Cardiac muscle cell (in vitro differentiated cells and primary cell): ENCODE measurements at places on chromosomes 2 and 18. TPM values are rescaled to one million over a fixed set of nuclear protein-coding genes. Genes with fewer than 3 reads are reported as not detected.

- no peak overlapping the region for H3K27ac ChIP-seq
- DNase-seq: no peak
- no peaks in the 10 kb centered on the region for H3K27me3 ChIP-seq
- H3K4me3 ChIP-seq: no peak overlapping the region
- H3K36me3 ChIP-seq: no peaks in the 10 kb centered on the region
Observed at GRCh38 chr18:31624892-31625640, 33.4 kb downstream of the TTR start.

- peak; percentile 20 for DNase-seq
- no peaks in the 10 kb centered on the region for H3K27me3 ChIP-seq
- no peaks in the 10 kb centered on the region for H3K36me3 ChIP-seq
- H3K4me3 ChIP-seq: no peak overlapping the region
Observed at GRCh38 chr2:153047220-153047619, 328.8 kb downstream of the ARL6IP6 start.

DNA sequence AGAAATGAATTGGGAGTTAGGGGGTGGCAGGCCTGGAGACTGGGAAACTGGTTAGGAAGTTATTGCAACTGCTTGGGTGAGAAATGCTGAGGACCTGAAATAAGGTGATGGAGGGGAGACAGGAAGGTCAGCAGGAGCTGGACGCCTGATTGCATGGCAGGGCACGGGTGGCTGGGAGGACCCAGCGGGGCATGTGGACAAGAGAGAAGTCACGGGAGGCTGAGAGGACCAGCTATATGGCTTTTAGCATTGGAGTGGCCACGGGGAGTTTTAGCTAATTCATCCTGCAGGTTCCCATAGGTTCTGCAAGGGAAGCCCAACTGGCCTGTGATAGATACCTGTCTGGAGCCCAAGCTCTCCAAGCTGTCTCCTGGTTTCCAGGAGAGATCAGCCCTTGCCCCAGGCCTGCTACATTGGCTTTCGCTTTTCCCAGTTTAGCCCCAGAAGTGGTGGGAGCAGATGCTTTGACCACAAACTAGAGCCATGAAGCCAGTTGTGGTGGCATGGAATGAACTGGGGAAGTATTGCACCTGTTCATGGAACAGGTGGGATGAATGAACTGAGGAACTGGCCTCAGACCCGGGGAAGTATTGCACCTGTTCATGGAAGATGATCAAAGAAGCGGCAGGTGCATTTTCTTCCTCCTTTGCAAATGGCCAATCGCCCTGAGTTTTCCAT, 93.6 kb upstream of the TAF1B start:
- H3K27ac ChIP-seq: no peak overlapping the region
- no peak for DNase-seq
- no peaks in the 10 kb centered on the region for H3K27me3 ChIP-seq
- no peaks in the 10 kb centered on the region for H3K36me3 ChIP-seq
- H3K4me1 ChIP-seq: peaks cover 6% of the 10 kb centered on the region

DNA sequence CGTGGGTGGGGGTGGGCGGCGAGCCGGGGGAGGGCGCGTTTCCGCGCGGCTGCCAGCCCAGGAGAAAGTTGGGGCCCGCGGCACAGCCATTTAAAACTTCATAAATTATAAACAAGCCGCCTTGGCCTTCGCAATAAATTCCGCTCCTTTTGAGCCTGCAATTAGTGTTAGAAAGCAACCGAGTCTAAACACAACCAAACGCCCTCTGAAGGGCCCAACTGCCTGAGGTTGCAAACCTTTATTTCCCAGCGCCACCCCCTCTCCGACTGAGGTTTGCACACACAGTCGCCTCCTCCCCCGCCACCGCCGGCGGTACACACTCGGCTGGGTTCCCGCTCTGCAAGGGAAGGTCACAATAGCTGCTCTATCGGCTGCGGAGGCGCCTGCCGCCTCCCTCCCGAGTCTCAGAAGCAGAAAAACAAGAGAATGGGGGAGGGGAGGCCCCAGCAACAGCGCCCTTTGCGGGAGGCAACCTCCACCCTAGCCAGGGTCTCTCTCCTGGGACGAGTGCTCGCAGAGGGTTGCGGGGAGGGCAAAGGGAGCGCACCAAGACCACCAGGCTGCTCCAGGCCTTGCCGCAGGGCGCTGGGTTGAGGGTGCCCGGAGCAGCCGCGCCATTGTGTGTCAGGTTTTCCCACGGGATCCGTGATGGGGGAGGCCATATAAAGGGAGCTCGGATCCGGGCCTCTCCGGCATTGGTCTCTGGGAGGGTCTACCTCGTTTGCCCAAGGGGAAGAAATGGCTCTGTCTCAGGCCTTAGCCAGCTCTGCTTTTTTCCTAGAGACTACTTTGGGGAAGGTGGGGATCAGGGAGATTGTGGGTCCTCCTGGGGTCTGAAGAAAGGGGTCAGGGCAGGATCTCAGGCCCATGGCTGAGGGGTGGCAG, 13.4 kb upstream of the HOXD1 start:
- peak overlapping the region; percentile 1 for H3K4me3 ChIP-seq
- H3K36me3 ChIP-seq: no peaks in the 10 kb centered on the region
- H3K27me3 ChIP-seq: peaks cover 100% of the 10 kb centered on the region
- no peak overlapping the region for H3K27ac ChIP-seq

DNA sequence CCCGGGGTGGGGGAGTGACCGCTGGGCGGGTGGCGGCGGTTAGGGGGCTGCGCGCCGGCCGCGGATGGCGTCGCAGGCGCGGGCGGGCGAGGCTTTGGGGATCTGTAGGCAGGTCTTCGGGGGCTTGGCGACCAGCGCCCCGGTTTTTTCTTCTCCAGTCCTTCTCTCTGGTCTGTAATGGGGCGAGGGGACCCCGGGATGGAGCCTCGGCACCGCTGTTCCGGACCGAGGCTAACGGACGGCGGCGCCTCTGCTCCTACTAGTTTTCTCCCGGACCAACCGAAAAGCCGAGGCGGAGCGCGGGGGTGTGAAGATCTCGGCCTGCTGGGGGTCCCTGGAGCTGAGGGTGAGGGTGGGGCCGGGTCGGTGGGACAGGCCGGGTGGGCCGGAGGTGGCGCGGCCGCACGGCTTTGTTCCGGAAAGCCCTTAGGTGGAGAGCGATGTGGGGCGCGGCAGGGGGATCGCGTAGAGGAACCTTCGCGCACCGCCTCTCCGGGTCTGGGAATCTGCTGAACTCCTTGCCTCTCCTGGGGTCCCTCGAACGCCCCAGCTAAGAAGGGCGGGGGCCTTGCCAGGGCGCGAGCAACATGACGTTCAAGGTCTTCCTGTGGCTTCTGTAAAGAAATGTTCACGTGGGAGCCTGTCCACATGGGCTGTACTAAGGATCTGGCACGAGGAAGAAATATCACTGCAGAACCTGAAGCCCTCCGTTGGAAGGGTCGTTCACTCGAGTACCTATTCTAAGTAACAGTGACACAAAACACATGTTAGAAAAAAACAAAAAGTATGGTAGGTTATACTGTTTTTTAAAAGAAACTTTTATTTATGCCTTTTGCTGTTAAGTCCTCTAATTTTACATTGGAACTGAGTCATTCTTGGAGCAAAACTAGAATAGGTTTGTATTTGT, 861 bp downstream of the SLC39A10 start:
- peak; percentile 86 for DNase-seq
- peaks cover 15% of the 10 kb centered on the region for H3K4me1 ChIP-seq

GRCh38 chr2:124804014-124804940, 779.2 kb downstream of the CNTNAP5 start:
- H3K27ac ChIP-seq: peak overlapping the region; percentile 52
- H3K4me3 ChIP-seq: no peak overlapping the region
- H3K4me1 ChIP-seq: peaks cover 26% of the 10 kb centered on the region

- no peak for DNase-seq
- no peak overlapping the region for H3K4me3 ChIP-seq
- H3K4me1 ChIP-seq: peaks cover 3% of the 10 kb centered on the region
- H3K27me3 ChIP-seq: no peaks in the 10 kb centered on the region
- peaks cover 78% of the 10 kb centered on the region for H3K36me3 ChIP-seq
- H3K27ac ChIP-seq: no peak overlapping the region
Observed at GRCh38 chr2:54630858-54631497, 92.5 kb upstream of the EML6 start.

- no peak overlapping the region for H3K4me3 ChIP-seq
- no peak overlapping the region for H3K27ac ChIP-seq
- H3K27me3 ChIP-seq: no peaks in the 10 kb centered on the region
- H3K4me1 ChIP-seq: no peaks in the 10 kb centered on the region
- H3K36me3 ChIP-seq: no peaks in the 10 kb centered on the region
Observed at GRCh38 chr2:168698969-168699368, 103.5 kb upstream of the NOSTRIN start.

GRCh38 chr2:238170386-238171071, 11.8 kb downstream of the ERFE start:
- no peak overlapping the region for H3K4me3 ChIP-seq
- H3K27ac ChIP-seq: no peak overlapping the region
- H3K4me1 ChIP-seq: no peaks in the 10 kb centered on the region
- H3K36me3 ChIP-seq: peaks cover 39% of the 10 kb centered on the region

DNA sequence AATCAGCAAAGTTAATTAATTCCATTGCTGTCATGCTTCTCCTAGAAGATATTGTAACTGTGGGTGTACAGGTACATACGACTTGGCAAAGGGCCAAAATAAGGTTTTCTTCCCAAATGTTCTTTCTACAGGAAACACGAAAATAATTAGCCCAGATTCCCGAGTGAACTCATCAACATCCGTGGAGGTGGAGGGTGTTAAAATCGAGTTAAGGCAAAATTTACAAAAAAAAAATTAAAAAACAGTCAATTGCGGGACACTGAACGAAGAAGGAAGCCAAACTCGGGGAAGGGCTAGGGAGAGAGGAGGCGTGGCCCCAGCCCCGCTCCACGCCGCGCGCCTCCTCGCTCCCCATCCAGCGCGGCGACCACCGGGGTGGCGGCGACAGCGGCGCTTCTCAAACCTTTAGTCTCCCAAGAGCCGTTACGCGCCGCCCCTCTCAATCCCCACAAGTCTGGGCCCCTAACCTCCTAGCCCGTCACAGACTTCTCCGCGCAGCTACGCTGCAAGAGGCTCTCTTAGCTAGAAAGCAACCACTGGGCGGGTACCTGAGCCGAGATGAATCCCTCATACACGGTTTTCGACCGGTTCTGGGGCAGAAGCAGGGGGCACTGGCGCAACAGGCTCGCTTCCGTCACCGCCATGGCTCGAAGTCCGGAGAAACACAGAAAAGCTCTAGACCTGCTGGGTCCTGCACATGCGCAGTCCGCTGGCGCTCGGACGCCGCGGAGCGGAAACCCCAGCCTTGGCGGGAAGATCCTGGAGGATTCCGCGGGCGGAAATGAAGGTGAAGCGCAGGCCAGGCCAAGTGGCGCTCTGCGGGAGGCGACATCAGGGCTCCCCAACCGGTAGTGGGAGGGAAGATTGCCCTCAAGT, at the start of gene FANCL:
Gene FANCL (minus strand): TSS at position 656 of the 876 bp plus-strand sequence. CDS start 12 bp downstream, at position 644.
- H3K4me3 ChIP-seq: peak within 1 kb of the TSS; percentile 57
- H3K27me3 ChIP-seq: no peaks in the 10 kb centered on the region
- H3K36me3 ChIP-seq: no peaks in the 10 kb centered on the region
- peak; percentile 90 for DNase-seq

DNA sequence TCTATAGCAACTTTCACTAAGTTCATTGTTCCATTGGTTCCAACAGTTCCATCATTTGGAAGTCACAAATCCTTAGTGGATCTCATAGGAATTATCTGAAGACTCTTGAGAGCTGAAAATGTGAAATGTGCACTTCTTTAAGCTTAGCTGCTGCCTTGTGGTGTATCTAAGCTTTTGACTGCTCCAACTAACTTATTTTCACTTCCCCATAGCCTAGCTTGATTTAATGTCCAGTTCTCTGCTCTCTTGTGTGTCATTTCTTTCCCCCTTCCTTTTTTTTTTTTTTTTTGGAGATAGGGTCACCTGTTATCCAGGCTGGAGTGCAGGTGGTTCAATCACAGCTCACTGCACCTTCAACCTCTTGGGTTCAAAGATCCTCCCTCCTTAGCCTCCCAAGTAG, 34.9 kb upstream of the CD302 start:
- H3K4me1 ChIP-seq: no peaks in the 10 kb centered on the region
- H3K36me3 ChIP-seq: no peaks in the 10 kb centered on the region
- no peak overlapping the region for H3K4me3 ChIP-seq
- no peak overlapping the region for H3K27ac ChIP-seq
- H3K27me3 ChIP-seq: peaks cover 17% of the 10 kb centered on the region

GRCh38 chr2:232860593-232861241, 9.3 kb upstream of the SNORC start:
- peaks cover 25% of the 10 kb centered on the region for H3K36me3 ChIP-seq
- H3K4me1 ChIP-seq: no peaks in the 10 kb centered on the region
- H3K4me3 ChIP-seq: no peak overlapping the region

DNA sequence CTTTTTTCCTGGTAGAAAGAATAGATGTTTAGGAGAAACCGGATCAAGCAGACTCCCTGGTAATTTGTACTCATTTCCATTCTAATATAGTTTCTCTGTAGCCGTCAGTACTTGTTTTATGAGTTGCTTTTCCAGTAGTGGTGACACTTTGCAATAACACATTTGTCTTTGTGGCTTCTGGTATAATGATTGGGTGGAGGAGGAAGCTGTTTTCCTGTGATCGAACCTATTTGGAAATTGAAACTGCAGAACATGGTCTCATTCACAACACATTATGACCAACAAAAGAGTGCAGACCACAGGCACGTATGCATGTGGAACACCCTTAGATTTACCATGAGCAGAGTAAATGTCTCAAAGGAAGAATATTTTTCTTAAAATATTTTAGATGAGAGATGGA, 7.6 kb upstream of the SERPINB12 start:
- no peak overlapping the region for H3K4me3 ChIP-seq
- no peaks in the 10 kb centered on the region for H3K4me1 ChIP-seq
- H3K27me3 ChIP-seq: no peaks in the 10 kb centered on the region
- no peak overlapping the region for H3K27ac ChIP-seq
- no peak for DNase-seq

DNA sequence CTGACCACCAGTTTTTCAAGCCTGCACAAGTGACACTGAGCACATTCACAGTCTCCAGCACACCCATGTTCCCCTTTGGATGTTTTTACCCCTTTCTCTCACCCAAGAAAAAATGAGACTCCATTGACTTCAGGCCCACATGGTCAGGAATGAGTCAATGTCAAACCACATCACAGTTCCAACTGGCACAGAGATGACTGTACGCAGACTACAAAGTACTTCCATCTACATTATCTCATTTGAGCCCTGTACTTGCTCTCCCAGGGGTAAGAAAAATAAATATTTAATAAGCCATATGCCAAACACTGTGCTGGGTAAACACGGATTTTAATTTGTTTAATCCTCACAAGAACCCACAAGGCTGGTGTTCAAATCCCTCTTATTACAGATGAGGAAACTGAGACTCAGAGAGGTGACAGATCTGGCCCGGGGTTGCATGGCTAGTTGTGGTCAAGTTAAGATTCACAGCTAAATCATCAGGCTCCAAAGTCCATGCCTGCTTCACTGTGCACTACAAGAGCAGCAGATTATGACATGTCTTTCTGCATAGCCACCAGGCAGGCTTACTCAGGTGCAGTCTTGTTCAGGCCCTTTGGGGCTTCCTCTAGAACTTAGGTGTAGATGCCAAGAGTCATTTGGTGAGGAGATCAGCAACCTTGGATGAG, 106.1 kb downstream of the TXNL1 start:
- no peak overlapping the region for H3K4me3 ChIP-seq
- H3K27ac ChIP-seq: no peak overlapping the region
- H3K36me3 ChIP-seq: no peaks in the 10 kb centered on the region
- no peaks in the 10 kb centered on the region for H3K4me1 ChIP-seq

- no peaks in the 10 kb centered on the region for H3K36me3 ChIP-seq
- H3K4me3 ChIP-seq: no peak overlapping the region
- H3K4me1 ChIP-seq: no peaks in the 10 kb centered on the region
Observed at GRCh38 chr18:23890589-23890988, 124.0 kb upstream of the TTC39C start.

Gene VAMP5
- 6.7 and 7.7 TPM in 2 replicates for total RNA-seq

Gene CAPN14
- total RNA-seq: 0.21 and 0.39 TPM in 2 replicates

Gene HK2
- 109 and 127 TPM in 2 replicates for total RNA-seq

Gene ZSCAN30
- total RNA-seq: 19.7 and 29.5 TPM in 2 replicates
